M059J (cell line): ENCODE measurements at places on chromosomes 4 and X. TPM values are rescaled to one million over a fixed set of nuclear protein-coding genes. Genes with fewer than 3 reads are reported as not detected.

CFI gene
- total RNA-seq: 38.1 and 55.0 TPM in 2 replicates

DNA sequence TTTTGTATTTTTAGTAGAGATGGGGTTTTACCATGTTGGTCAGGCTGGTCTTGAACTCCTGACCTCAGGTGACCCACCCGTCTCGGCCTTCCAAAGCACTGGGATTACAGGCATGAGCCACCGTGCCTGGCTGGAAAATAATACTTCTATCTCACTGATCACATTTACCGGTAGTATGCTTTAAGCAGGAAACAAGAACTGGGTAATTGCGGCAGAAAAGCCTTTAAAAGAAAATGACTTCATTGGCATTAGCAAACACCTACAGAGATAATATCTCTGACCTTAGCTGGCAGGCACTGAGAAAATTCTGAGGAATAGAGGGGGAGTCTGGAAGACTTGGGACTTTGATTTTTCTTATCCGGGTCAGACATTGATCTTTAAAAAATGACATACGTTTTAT lies 78.5 kb downstream of the SHROOM3 start:
- DNase-seq: peak; percentile 18

GRCh38 chr4:27764526-27764837 lies 903.8 kb downstream of the STIM2 start:
- DNase-seq: no peak

NALF2 gene
- total RNA-seq: not detected in 2 replicates

DNA sequence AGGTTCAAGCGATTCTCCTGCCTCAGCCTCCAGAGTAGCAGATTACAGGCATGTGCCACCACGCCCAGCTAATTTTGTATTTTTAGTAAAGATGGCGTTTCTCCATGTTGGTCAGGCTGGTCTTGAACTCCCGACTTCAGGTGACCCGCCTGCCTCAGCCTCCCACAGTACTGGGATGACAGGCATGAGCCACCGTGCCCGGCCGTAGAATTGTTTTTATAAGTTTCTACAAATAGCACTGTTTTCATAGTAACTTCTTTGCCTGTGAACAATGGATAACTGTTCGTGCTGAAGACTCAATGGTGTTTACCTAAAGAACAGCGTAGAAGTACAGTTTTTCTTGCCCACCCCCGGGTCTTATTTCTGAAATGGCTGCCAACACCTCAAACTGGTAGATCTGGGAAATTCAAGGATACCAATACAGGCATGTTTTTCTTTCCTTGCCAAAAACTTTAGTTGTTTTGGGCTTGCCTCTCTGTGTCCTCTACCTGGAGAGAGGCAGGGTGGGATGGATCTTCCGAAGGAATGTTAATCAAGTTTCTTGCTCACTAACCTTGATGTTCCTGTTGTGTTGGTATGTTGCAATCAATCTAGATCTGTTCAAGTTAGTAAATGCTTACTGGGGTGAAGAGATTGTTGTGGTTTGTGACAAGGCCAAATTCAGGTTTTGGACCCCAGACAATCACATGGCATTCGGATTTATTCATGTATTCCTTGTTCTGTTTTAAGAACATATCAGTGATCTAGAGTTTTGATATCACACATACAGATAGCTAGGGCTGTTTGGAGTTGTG lies 2.8 kb upstream of the RUFY3 start:
- DNase-seq: no peak

SRPX gene
- 39.0 and 45.2 TPM in 2 replicates for total RNA-seq

DNA sequence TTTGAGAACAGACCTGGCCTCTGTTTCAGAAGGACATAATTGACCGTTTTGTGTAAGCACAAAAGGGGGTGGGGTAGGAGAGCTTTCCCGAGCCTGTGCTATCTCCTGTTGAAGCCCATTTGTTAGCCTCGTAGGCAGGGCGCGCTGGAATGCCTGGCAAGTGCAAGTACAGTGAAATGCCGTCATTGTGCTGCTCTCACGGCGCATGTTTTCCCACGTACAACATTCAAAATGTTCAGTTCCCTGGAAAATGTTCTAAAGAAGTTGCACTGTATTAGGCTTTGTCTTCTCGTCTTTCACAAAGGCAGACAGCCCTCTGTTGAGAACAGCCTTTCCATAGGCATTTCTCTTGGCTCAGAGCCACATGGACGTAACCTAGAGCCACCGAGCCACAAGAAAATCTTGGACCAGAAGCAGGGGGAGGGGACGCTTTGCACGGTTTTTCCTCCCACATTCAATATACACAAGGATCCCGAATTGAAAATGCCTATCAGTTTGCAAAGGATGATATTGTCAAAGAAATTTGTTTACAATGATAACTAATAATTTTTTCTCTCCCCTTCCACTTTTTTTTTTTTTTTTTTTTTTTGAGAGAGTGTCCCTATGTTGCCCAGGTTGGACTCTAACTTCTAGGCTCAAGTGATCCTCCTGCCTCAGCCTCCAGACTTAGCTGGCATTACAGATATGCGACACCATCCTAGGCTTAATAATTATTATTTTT lies 54.6 kb upstream of the RAPGEF2 start:
- peak; percentile 62 for DNase-seq

- DNase-seq: peak; percentile 77
Observed at GRCh38 chr4:98573791-98574190, 84.6 kb downstream of the TSPAN5 start.

MAGEA2 gene
- 0.94 and 1.7 TPM in 2 replicates for total RNA-seq

GRCh38 chrX:47706575-47706974 lies 47.6 kb upstream of the UXT start:
- peak; percentile 21 for DNase-seq

- no peak for DNase-seq
Observed at GRCh38 chr4:151860561-151861093, 99.8 kb upstream of the GATB start.

DNA sequence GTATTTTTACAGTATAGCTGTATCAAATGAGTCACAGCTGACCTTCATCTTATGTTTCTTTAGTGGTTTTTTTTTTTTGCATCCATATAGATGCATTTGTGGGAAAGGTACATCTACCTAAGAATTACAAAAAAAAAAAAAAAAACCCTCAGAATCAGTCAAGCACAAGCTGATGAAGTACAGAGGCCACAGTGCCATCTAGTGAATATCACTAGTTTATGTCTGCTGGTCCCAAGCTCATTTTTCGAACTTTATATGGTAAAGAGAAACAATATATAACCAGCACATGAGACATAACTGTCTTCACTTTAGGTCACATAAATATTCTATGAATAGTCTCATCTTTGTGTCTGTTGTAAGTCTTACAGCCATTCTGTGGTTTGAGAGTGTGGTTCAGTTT lies 220.1 kb downstream of the DLG3 start:
- peak; percentile 39 for DNase-seq

TSC22D3 gene
- 36.8 and 44.6 TPM in 2 replicates for total RNA-seq

NEIL3 gene
- 17.6 and 18.1 TPM in 2 replicates for total RNA-seq

UBA1 gene
- total RNA-seq: 155 and 247 TPM in 2 replicates

DNA sequence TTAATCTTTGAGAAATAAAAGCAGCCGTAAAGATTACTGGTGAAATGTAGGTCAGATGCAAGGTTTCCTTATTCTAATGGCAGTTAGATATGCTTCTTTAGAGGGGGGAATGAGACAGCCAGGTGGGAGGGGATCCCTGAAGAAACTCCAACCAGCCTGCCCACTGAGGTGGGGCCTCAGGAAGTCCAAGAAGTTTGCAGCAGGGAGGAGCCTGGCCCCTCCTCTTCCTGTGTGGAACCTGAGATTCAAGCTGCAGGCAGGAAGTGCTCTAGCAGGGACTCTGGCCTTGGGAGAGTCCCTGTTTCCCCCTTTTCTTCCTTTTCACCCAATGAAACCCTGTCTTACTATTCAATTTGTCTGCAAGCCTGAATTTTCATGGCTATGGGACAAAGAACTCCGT lies 101.4 kb upstream of the SLITRK2 start:
- DNase-seq: no peak

DNA sequence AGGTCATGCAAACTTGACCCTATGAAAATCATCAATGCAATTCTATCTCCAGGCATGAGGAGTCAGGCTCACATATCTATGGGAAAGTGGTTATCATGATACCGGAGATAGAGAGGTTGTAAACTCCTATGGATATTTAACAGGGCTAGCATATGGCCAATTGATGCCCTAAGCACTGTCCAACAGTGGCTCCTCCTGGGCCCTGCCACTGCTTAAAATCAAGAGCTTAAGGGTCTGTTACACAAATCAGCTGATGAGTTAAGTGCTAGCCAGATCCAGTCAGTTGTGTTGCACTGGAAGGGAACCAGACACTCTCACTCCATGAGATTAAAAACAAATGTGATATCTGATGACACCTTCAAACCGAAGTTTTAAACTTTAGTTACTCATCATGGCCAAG lies 337.6 kb downstream of the STIM2 start:
- DNase-seq: no peak

RPA4 gene
- not detected in 2 replicates for total RNA-seq

GPRASP1 gene
- 0.27 and 0.52 TPM in 2 replicates for total RNA-seq

- no peak for DNase-seq
Observed at GRCh38 chr4:62366939-62367338, 1166.8 kb downstream of the ADGRL3 start.

- peak; percentile 26 for DNase-seq
Observed at GRCh38 chr4:4859799-4860599, 534 bp downstream of the MSX1 start.

OPRPN gene
- total RNA-seq: not detected in 2 replicates

DNA sequence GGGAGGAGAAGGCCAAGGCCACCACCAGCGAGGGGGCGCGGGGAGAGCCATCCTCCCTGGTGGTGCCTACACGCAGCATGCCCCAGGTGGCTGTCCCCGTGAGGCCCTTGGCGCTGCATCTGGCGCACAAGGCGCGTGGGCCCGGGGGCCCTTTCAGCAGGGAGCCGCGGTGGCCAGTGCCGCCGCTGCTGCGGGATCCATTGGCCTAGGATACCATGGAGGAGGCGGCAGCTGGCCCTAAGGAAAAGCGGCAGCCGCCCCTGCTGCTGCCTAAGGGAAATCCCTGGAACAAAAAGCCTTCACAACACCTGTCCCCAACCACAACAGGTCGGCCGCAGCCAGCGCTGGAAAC lies 1059.6 kb downstream of the TECRL start:
- DNase-seq: no peak

SLITRK2 gene
- total RNA-seq: not detected in 2 replicates

DNA sequence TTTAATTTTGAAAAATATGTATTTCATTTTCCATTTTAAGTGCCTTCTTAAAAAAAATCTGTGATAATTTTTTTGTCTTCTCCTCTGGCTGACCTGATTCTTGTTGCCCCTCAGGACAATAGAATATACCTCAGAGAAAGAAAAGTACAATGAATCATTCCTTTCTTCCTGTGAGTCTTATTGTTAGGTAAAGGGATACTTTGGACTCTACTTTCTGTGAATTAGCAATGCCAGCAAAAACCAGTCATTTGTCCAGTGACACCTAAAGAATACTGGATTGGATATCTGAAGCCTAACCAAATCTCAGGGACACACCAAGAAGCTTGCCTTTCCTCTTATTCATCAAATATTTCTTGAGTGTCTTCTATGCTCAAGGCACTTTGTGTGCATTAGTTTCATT lies 102.1 kb downstream of the AREG start:
- no peak for DNase-seq

DNA sequence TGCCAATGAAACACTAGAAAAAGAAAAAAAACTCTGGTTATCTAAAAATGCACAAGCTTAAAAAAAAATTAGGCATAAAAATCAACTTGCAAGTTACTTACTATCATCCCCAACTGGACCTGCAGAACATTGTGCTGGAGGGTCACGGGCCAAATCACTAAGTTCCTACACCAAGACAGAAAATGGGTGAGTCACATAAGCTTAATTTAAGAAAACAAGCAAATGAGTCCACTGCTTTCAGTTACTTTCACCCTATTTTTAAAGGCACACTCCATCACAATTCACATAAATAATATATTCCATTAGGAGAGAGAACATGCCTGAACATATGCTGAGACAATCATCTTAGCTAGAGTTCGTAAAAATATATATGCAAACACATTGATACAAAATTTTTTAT lies 17.7 kb downstream of the UBE2D3 start:
- no peak for DNase-seq

GLUD2 gene
- total RNA-seq: 0.37 and 0.47 TPM in 2 replicates

GRCh38 chr4:152351080-152351479 lies 184.8 kb downstream of the FBXW7 start:
- DNase-seq: no peak

DNA sequence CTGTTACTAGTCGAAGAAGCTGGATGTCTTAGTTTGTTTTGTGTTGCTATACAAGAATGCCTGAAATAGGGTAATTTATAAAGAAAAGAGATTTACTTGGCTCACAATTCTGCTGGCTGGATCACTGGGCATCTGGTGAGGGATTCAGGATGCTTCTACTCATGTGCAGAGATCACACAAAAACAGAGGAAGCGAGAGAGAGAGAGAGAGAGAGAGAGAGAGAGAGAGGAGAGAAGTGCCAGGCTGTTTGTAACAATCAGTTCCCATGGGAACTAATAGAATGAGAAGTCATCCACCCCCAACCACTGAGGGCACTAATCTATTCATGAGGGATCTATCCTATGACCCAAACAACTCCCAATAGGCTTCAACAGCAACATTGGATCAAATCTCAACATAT lies 66.2 kb upstream of the FAM9A start:
- peak; percentile 53 for DNase-seq

GRCh38 chr4:98652996-98653395 lies 5.4 kb downstream of the TSPAN5 start:
- peak; percentile 50 for DNase-seq

GRCh38 chr4:34720571-34720970 lies 1523.7 kb downstream of the ARAP2 start:
- peak; percentile 57 for DNase-seq

DNA sequence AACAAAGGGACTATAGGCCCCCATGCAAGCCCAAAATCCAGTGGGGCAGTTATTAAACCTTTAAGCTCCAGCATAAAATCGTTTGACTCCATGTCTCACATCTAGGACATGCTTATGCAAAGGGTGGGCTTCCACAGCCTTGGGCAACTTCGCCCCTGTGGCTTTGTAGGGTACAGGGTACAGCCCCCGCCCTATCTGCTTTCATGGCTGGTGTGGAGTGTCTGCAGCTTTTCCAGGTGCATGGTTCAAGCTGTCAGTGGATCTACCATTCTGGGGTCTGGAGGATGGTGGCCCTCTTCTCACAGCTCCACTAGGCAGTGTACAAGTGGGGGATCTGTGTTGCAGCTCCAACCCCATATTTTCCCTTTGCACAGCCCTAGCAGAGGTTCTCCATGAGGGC lies 559.8 kb upstream of the TECRL start:
- DNase-seq: no peak

DUX4 gene
- not detected in 2 replicates for total RNA-seq

DNA sequence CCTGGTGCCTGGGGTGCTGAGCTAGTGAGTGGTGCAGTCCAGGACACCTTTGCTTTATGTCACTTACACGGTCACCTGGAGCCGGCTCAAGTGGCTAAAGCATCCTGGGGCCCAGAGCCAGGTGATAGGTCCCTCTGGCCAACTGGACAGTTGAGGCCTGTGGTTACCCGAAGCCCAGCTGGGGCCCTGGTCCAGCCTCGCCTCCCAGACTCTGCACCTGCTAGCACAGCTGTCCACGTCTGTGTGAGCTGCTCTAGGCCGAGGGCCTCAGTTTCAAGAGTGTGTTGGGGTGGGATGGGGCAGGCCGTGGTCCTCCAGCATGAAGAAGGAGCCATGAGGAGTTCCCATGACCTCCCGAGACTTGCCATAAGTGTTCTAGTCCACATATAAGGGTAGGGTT lies 7.7 kb upstream of the ADD1 start:
- DNase-seq: no peak

GPRASP3 gene
- 3.8 and 8.6 TPM in 2 replicates for total RNA-seq

- DNase-seq: no peak
Observed at GRCh38 chrX:6053141-6053540, 175.5 kb downstream of the NLGN4X start.
